ENCODE measurements at places on chromosomes 5 and 9. TPM values are rescaled to one million over a fixed set of nuclear protein-coding genes. Genes with fewer than 3 reads are reported as not detected.
A peak's percentile ranks its signal among the peaks of the same experiment; 100 is the strongest.

Gene C9orf153
- not detected for total RNA-seq

DNA sequence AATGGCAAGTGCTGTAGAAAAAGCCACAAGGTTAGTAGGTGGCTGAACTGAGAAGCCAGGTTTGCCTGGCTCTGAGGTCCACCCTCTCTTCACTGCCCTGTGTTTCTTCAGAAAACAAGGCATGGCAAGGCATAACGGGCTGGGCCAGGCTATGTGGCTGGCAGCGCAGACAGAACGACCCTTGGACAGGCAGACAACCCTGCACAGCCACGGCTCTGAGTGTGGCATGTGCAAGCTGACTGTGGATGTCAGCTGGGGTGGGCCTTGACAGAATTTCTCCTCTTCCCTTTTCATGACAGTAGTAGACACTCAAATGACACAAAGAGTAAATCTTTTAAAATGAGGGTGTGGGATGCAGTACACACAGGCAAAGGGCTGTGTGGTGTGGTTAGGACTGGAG, 81.7 kb downstream of the MACROH2A1 start:
- no peak for DNase-seq

- DNase-seq: no peak
These were observed 830.4 kb downstream of the MAT2B start for GRCh38 chr5:164335837-164336236.

Gene EXOSC3
- total RNA-seq: 73.8 TPM

DNA sequence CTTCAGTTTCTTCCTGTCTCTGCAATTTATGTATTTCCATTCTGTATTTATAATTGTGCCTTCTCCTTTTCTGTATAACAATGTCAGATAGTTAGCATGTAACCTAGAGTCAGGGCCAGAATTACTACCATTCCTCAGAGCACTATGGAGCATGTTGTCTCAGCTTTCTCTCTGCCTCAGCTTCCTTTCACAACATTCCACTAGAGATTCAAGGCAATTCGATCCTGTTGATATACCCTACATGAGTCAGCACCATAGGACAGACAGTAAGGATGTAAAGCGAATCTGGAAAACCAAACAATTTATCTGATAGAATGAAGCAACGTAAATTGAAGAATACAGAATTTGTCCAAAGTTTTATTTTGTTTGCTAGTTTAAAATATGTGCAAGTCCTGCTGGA, 728.3 kb upstream of the SEMA6A start:
- no peak for DNase-seq

Gene SLC6A19
- not detected for total RNA-seq

Gene SPIN1
- total RNA-seq: 122 TPM

- DNase-seq: no peak
These were observed 28.4 kb downstream of the ZFP62 start for GRCh38 chr5:180832638-180833068.

DNA sequence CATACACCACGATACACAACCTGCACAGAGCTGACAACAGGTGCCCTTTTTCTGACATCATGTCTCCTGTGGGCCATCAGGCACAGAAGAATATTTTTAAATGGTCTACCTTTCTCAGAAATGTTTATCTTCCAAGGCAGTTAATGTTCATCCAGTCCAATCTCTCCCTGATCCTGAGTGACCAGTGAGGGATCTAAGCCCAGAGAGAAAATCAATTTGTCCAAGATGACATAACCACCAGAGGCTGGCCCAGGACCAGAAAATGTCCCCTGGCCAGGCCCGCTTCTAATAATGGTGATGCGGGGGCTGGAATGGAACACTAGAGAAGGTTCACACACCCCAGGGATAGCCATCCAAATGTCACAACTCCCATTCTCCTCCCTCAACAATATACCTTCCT, 357.9 kb upstream of the KIF2A start:
- DNase-seq: no peak

GRCh38 chr5:91408710-91409109, 25.6 kb upstream of the ARRDC3 start:
- DNase-seq: no peak

DNA sequence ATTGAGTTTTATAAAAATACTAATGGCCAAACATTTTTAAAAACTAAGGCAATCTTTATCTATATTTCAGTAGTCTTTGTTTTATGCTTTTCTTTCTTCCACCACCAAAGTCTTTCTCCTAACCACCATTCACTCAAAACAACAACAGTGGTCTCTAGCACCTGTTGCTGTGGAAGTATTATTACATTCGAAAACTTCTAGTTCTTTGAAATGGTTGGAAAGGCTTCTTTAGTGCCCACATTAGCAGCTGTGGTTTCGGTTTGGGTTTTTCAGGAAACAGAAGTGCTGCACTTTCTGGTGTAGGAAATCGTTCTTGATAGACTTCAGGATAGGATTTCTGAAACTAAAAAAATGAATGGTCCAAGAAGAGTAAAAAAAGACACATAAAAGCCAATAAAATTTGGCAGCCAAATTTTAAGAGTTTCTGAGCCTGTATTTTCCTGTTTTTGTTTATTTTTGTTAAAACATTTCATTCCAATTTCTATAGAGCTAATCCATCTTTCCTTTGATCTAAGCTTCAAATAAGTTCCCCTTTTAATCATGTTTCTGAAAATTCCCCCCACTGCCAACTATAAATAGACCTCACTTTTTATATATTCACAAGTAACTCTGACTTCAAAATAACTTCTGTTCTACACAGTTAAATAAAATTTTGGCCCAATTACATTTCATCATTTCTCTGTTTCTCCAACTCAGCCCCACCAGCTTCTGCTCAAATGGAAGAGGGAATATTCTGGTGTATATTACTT, 102.2 kb downstream of the DEPDC1B start:
- no peak for DNase-seq

GRCh38 chr9:134820901-134821300, 59.7 kb upstream of the FCN2 start:
- no peak for DNase-seq

- DNase-seq: no peak
These were observed 12.2 kb downstream of the CCNI2 start for GRCh38 chr5:132759114-132760048.

Gene GALNT12
- 23.7 TPM for total RNA-seq

GRCh38 chr5:132060501-132061161, at the start of gene IL3:
TSS of gene IL3 (plus strand) at chr5:132060655. CDS start at chr5:132060707, 52 bp downstream.
- DNase-seq: no peak

GRCh38 chr5:13878357-13878756, 66.1 kb downstream of the DNAH5 start:
- DNase-seq: peak; percentile 15

DNA sequence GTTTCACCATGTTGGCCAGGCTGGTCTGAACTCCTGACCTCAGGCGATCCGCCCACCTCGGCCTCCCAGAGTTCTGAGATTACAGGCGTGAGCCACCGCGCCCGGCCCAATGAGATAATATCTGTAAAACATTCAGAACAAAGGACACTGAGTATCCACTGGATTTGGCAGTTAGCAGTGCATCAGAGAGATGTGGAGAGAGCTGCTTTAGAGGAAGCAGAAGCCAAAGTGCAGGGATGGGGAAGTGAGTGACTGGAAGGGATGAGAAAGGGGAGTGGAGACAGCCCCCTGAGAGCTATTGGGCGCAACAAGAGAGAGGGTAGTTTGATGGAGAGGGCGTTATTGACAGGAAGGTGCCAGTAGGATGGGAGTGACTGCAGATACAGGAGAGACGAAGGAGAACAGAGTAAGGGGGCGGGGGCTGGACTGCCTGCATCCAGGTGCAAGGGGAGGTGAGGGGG, 157.5 kb upstream of the SHB start:
- no peak for DNase-seq

Gene INSL6
- not detected for total RNA-seq

GRCh38 chr5:60700416-60700757, 421 bp upstream of the DEPDC1B start:
- no peak for DNase-seq

Gene EQTN
- total RNA-seq: 1.4 TPM

DNA sequence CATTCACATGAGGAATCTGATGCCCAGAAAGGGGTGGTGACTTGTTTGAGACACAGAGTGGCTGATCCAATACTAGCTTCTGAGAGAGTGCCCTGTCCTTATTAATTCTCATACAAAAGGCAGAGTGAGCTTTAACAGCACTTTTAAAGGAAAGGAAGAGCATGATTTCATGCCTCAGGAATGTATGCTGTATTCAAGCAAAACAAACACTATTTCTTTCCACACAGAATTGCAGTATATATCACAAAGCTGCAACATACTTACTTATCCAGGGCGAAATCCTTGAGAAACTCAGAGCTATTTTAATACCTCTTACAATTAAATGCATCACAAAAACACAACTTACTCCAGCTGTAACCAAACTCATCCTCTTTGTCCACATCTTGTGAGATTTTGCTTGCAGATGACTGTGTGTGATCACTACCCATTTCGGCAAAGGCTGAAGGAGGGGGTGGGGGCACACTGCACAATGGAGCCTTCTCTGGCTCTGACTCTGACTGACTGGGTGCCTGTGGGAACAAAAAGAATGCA, 139.8 kb downstream of the MPDZ start:
- DNase-seq: no peak

Gene TMEM141
- 86.1 TPM for total RNA-seq

GRCh38 chr5:168790002-168790635, 211.0 kb upstream of the PANK3 start:
- DNase-seq: no peak

DNA sequence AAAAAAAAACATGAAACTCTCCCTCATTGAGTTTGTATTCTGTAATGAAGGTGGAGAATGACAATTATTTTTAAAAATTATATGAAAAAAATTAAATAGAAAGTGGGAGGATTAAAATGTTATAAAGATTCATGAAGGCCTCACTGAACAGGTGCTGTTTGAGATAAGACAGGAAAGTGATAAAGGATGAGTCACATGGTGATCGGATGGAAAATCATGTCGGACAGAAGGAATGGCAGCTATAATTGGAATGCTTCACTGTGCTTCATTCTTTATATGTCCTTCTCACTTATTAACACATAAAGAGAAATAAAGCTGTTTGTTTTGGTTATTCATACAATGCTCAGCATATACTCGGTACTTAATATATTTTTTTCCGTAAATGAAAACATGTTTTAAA, 464.5 kb upstream of the RGMB start:
- no peak for DNase-seq

DNA sequence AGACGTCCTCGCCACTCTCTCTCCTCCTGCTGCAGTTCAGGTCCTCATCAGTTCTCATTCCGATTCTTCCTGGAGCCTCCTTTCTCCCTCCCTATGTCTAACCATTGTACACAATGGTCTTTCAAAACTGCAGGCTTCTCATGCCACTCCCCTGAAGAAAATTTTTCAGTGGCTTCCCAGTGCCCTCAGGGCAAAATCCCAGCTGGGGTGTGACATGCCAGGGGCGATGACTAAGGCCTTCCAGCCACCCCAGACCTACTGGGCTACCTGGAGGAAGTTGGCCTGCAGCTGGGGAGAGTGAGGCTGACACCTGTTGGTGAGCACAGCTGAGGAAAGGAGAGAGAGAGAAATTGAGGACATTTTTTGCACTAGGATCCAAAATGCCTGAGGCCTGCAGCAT, 65.2 kb downstream of the SREK1 start:
- DNase-seq: peak; percentile 24

Gene GHR
- total RNA-seq: 0.53 TPM

DNA sequence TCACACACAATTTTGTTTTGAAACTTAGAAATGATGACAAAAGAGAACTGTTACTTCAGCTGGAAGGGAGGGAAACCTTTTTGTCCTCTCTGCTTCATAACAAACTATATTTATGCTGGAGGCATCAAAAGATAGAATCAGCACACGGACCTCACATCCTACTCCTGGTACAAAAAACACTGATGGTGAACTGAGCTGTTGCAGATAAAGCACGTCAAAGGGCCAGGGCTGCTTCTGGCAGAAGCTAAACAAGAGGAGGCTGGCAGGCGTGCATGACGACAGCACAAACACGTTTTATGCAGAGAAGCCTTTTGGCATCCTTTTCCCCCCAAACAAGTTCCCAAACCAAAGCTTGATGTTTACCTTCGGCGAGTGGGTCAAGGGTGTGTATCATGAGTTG, 169.6 kb downstream of the SLC24A2 start:
- no peak for DNase-seq

GRCh38 chr5:56725711-56726411, 89.5 kb upstream of the MAP3K1 start:
- no peak for DNase-seq

Gene NEK6
- total RNA-seq: 21.4 TPM

DNA sequence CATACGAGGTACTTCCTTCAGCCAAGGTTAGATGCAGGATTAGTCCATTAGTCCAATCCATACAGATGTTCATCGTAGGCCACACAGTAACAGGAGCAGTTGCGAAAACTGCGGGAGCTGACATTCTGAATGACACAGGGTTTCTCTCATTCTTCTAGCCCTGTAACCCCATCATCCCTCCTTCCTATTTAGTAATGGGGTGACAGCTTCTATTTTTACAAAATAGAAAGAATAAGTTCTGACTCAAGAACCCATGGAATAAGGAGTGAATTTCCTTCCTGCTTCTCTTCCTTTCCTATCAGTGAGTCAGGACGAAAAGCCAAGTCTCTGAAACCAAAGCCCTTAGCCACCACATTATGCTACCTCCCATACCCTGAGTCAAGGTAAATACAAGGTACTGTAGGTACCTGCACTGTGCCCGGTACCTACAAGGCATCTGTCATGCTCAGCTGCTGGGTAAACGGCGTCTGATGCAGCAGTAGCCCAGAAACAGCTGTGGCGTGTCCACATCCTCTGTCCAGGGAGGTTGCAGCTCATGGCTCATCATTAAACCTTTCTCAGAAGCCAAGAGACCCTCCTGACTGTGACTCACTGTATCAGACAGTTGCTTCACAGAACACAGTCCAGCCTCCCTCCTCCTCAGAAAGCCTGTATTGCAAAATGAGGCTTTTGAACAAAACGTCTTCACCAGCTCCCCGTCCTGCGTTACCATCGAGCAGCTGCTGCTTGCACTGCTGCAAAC, 84.2 kb downstream of the ESM1 start:
- DNase-seq: no peak

DNA sequence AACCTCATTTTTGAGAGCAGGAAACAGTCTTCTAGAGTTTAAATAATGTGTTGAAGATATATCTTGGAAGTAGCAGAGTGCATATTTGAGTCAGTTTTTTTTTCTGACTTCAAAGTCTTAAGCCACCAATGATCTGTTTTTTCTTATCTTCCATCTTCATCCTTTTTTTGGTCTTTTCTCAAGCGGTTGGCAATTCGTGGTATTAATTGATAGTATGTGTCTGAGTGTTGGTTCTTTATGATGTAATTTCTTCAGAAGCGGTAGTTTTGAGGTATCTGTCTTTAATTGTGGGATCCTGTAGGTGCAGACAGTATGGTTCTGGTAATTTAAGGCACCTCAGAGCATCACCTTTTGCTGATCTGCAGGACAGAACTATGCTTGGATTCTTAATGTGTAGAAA, 3.9 kb downstream of the CSNK1G3 start:
- no peak for DNase-seq

All from WTC11 (cell line).